Activated naive CD4-positive, alpha-beta T cell (primary cell): ENCODE measurements at places on chromosomes 2 and 18.
A peak's percentile ranks its signal among the peaks of the same experiment; 100 is the strongest.

- peak; percentile 24 for DNase-seq
Measured at GRCh38 chr2:29000481-29000880, 19.4 kb downstream of the TOGARAM2 start.

DNA sequence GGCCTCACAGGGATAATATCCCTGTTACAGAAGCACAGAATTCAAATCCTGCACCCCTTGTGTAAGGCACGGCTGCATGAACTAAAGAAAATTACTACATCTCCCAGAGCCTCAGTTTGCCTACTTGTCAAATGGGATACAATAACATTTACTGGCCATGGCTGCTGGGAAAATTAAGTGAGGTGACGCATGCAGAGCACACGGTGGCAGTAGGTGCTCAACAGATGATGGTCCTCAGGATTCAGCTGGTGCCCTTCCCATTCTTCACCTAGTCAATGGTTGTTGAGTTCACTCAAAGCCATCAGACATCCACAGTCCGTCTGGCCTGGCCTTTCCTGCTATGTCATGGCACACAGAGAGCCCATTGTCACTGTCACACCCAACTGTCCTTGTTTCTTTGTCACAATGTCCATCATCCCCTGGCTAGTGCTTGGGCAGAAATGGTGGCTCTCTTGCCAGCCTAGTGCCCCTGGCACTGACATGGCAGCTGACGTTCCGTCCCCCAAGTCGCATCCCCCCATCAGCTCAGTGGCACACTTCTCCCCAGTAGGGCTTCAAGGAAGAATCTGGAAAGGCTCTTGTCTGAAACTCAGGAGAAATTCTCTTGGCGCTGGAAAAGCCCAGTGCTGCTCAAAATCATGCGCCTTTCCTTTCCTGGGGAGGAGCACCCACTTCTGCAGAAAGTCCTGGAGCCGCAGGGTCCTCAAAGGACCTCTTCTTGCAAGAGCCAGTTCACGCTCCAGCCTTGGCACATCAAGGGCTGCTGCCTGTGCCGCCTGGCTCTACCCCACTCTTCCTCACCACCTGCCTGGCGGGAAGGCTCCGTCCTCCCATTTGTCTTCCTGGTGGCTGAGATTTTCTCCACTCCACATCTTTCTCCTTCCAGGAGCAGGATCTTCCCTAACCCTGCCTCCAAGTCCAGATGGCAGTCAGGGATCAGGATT is 55.9 kb upstream of the SLC66A3 start:
- DNase-seq: no peak

DNA sequence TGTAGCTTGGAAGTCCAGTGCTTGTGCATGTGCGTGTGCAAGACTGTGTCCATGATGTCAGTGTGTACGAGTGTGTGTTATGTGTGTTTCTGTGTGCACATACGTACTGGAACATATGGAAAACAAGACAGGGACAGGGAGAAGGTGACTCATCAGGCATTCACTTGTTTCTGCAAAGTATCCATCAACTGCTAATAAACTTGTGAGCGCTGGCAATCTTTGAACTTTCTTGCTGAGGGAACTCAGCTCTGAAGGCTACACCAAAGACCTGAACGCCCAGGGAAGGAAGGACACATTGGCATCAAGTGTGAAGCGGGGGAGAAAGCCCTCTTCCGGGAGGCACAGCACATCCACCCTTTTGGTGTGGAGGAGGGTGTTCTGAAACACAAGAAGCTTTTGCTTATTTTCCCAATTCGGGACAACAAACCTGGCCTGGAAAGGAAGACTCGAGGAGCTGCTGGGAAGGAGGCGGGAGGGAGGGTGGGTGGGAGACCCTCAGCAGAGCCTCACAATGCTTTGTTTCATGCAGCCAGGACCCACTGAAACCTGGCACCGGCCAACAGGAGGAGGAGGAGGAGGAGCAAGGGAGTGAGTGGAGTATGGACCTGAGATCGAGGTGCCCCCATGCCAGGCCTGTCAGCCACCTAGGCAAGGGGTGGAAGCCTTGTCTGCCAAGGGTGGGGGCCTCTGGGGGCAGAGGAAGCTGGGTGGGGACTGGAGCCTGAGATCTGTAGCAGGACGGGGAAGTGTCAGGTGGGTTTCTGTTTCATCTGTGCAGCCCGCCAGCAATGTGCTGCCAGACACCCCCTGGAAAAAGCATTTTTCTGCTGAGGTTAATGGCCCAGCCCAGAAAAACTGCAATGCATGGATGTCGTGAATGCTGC is 26.8 kb downstream of the SMAD7 start:
- no peak for DNase-seq

- DNase-seq: no peak
Measured at GRCh38 chr18:62399276-62399675, 74.2 kb downstream of the TNFRSF11A start.

- no peak for DNase-seq
Measured at GRCh38 chr18:8863427-8863826, 158.1 kb downstream of the MTCL1 start.

DNA sequence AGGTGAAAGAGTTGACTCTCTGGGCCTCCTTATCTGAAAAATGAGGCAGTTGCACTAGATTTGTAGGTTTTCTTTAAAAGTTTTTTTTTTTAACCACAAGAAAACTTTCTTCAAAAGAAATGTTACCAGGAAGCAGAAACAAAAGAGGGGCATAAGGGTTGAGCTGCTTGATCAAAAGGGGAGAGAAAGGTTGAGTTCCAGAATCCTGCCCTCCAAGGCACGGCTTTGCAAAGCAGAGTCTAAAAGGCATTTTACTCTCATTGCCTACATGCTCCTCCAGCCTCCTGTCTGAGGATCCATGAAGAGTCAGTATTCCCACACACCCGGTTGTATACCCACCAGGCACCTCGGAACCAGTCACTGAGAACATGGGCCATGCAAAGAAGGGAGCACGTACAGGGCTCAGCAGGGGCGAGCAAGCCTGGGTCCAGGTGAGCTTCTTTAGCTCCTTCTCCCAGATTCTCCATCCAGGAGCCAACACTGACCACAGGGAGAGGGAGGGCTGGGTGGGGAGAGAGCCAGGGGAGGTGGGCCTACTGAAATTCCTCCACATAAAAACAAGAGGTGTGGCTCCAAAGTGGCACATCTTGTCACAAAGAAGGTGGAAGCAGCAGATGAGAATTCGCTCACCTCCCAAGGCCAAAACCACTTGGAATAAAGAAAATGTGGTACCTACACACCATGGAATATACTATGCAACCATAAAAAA is 116.0 kb upstream of the EPC2 start:
- DNase-seq: no peak

- no peak for DNase-seq
Measured at GRCh38 chr2:21103274-21103891, 20.4 kb upstream of the TDRD15 start.

- no peak for DNase-seq
Measured at GRCh38 chr2:23388756-23389514, 4.0 kb downstream of the KLHL29 start.

GRCh38 chr18:73110307-73110706 is 242.5 kb upstream of the NETO1 start:
- no peak for DNase-seq

DNA sequence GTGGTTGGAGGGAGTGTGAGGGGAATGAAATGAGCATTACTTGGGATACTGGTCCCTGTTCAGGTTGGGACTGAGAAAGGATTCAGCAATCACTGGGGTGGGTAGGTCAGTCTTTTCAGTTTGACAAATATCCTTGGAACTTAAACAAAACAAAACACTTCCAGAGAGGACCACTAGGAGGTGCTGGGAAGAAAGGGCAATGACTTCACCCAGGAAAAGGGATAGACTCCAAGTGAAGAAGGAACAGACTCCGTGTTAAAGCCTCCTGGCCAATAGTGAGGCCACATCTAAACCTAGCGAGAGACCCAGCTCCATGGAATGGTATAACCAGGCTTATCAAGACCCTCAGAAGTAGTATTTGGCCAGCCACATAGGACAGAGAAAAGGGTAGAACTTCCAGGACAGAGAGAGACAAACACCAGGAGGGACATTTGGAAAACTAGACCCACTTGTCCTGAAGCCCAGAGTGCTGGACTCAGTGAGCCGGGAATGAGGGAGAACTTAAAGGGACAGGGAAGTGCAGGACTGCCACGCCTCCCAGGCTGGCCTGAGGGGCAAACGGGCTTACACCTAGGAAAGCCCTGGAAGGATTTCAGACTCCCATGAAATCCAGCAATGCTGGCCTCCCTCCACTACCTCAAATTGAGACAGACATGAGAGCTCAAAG is 19.6 kb upstream of the KCNG3 start:
- no peak for DNase-seq

- DNase-seq: no peak
Measured at GRCh38 chr2:158467248-158467647, 10.5 kb downstream of the PKP4 start.

GRCh38 chr2:236889791-236890704 is 195.6 kb upstream of the COPS8 start:
- DNase-seq: no peak

DNA sequence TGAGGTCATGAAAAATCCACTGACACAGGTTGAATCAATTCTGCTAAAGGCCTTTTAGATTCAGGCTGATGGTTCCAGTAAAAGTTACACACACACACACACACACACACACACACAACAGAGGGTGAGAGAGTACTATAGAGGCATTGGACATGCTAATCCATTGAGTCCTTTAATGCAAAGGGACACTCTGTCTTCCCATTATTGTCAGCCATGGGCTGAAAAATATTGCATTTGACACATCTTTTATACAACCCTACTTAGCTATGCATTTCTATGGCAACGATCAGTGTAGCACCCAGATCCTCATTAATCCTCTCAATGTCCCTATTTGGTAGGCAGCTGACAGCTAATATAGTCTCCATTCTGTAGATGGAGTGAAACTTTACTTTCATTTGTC is 440.8 kb upstream of the RGPD4 start:
- DNase-seq: no peak

GRCh38 chr2:233098618-233099017 is 38.5 kb downstream of the INPP5D start:
- no peak for DNase-seq

- no peak for DNase-seq
Measured at GRCh38 chr2:120669121-120669952, 66.3 kb upstream of the GLI2 start.

- no peak for DNase-seq
Measured at GRCh38 chr2:140465301-140465700, 1665.5 kb downstream of the LRP1B start.

DNA sequence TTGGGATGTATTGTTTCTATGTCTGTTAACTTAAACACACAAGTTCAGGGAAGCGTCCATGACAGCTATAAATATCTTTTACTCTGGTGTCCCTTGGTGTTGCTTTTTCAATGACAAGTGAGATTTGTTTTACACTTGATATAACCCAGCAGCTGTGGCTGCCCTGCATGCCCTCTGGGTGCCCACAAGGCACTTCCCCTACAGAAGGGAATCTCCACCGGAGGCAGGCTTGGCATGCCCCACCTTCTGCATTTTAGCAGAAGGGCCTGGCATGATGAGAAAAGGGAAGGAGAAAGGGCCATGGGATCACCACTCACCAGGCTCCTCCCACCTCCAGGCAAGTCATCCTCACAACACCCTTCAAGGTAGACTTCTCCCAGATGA is 68.7 kb downstream of the TMEM247 start:
- no peak for DNase-seq

GRCh38 chr2:120421830-120422175 is 75.9 kb downstream of the INHBB start:
- DNase-seq: no peak

GRCh38 chr2:38259311-38259710 is 117.8 kb downstream of the ATL2 start:
- no peak for DNase-seq

DNA sequence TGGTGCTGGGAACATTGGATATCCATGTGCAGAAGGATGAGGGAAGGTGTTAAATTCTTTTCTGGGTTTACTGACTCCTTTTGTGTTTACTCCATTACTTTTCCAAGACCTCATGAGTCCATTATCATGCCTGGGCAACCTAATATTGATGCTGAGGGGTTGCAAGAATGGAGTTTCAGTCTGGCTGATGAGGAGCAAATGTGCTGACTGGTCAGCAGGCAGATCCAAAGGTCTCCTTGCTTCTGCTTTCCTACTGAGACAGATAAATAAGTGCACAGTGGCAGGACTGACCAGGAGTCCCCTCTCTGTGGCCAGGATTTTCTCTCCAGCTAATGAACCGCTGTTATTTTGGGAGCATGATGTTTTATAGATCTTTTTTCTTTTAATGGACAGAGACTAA is 43.6 kb upstream of the WIPF1 start:
- DNase-seq: no peak

- no peak for DNase-seq
Measured at GRCh38 chr2:129813404-129813803, 166.1 kb upstream of the RAB6C start.

- DNase-seq: no peak
Measured at GRCh38 chr2:222290736-222291484, 7.9 kb downstream of the PAX3 start.

DNA sequence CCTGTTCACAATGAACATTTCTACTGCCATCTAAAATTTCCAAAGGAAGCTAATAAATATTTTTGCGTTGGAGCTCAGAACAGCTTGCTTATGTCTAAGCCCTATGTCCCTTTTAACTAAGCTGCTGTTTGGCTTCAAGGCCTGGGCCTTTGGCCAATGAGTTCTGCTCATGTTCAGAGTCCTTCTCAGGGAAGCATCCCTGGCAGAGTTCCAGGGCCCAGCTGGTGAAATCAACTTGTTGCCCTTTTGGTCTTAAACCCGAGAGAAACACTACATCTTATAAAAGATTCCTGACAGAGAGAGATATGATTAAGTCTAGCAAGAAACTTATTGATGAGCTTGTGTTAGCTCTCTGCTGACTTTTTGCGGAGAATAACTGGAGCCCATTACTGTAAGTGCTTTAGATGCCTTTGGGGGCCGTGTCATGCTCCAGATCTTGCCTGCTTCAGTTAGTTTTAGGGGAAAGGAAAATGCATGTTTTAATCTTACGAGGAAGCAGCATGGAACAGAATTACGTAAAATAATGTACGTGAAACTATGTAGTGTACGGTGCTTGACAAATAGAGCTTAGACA is 102.5 kb upstream of the NOSTRIN start:
- DNase-seq: no peak

GRCh38 chr2:71704688-71705087 is 251.3 kb downstream of the DYSF start:
- DNase-seq: no peak

- DNase-seq: no peak
Measured at GRCh38 chr2:109188898-109189297, 59.9 kb downstream of the SH3RF3 start.

DNA sequence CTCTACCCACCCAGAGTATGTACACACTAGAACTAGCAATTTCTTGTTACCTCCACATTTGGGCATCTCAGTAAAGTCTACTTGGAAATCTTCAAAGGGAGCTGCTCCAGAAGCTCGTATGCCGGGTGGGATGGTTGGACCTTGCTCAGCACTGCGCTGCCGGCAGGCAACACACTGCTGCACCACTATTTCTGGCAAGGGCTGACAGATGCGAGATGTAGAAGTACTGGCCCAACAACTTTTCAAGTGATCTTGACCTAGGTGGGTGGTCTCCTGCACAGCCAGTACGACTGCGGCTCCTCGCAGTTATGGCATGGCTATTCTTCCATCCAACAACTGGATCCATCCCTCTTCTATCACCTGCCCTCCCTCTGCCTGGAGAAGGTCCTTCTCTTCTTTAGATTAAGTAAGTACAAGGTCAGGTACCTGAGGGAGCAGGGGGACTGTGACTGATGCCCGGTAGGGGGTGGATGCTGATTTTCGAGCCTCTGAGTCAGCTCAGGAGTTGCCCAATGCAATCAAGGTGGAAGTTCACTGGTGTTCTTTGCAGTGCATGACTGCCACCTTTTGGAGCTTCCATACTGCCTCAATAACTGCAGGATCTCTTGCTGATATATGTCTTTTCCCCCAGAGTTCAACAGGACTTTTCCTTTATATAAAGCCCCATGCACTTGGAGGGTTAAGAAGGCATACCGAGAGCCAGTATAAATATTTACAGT is 100.4 kb upstream of the SLC1A4 start:
- no peak for DNase-seq
